ENCODE measurements at places on chromosomes 7 and 10.

GRCh38 chr7:90347759-90348158, 1.2 kb downstream of the GTPBP10 start:
- DNase-seq, result no peak

GRCh38 chr10:66772548-66773471, 153.0 kb upstream of the LRRTM3 start:
- DNase-seq, result no peak

DNA sequence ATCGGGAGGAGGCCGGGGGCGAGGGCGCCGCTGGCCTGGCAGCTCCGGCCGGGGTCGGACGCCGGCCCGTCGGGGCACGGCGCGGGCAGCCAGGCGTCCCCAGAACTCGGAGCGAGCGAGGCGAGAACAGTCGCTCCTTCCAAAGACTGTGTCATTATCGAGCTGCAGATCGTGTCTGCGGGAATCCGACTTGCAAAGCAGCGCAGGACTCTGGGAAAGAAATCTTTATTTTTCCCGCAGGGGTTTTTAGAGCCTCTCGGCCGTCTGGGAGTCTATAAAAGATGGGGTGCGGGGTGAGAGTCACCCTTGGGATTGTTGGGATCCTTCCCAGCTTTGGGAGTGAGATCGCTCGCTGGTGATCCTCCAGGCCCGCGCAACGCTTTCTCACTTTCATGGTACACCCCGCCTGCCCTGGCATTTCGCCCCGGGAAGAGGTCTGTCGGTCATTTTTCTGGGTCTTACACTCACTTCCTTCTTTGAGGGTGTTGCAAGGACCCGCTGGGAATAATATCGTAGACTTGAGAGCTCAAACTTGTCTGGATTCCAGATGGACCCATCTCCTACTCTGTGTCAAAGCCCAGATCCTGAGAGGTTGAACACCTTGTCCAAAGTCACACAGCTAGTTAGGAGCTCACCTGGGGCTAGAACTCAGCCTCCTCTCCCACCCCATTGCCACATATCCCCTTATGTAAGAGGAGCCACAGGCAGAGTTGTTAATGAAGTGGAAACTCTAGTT, 1.0 kb downstream of the UBTD1 start:
- no peak for DNase-seq

GRCh38 chr7:79862447-79863210, 272.0 kb upstream of the GNAI1 start:
- no peak for DNase-seq

DNA sequence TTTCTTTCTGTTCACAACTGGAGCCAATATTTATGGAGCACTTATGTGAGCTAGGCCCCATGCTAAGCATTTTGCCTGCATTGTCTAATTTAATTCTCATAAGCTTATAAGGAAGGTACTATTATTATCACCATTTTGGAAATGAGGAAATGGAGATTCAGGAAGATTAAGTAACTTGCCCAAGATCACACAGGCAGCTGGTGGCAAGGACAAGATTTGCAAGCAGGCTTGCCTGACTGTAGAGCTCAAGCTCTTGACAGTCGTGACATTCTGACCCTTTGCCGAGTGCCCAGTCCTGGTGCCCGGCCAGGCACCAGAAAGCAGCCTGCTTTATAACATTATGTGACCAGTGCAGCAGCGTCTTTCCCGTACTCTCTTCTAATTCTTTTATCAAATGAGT, 38.2 kb downstream of the WNT2 start:
- DNase-seq, result no peak

DNA sequence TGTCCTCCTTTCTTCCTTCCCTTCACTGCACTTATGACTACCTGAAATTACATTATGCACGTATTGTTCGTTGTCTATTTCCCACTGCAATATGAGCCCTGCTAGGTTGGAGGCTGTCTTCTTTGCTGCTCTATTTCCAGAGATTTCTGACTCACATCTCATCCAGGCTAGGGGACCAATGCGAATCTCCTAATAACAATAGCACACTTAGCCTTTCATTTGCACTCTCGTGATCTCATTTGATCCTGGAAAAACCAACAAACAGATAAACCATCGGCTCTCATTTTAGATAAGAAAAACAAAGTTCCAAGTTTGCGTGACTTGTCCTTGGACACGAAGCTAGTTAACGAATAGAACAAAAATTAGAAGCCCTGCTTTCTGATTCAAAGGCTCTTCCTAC, 1.4 kb downstream of the ZNF438 start:
- DNase-seq, result no peak

- DNase-seq, result no peak
Observed at GRCh38 chr10:129955601-129956285, 8.3 kb downstream of the EBF3 start.

DNA sequence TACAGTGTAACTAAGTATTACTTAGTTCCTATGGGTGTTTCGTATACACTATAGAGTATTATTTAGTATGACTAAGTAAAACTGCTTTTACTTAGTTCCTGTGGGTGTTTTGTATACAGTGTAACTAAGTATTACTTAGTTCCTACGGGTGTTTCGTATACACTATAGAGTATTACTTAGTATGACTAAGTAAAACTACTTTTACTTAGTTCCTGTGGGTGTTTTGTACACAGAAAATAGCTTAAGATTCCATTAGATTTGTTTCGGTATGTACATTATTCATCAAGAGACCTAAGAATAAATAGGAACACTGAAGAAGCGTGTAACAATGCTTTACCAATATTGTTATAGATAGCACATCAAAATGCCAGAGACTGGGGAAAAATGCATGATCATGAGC, 25.0 kb downstream of the IGF2BP3 start:
- DNase-seq, result no peak

DNA sequence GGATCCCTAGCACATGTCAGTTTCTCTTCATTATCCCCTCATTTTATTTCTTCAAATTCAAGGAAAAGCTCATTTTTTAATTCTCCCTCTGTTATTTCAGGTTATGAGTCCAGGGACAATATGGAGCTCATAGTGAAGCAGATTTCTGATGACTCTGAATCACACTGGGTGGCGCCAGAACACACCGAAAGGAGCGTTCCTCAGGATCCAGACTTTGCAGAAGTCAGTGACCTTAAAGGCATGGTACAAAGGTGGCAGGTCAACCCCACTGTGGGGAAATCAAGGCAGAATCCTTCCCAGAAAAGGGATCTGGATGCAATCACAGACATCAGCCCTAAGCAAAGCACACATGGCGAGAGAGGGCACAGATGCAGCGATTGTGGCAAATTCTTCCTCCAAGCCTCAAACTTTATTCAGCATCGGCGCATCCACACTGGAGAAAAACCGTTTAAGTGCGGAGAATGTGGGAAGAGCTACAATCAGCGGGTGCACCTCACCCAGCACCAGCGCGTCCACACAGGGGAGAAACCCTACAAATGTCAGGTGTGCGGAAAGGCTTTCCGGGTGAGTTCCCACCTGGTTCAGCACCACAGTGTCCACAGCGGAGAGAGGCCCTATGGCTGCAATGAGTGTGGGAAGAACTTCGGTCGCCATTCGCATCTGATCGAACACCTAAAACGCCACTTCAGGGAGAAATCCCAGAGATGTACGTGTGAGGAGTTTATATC, 21.4 kb downstream of the ZKSCAN5 start:
- no peak for DNase-seq

- DNase-seq, result no peak
Observed at GRCh38 chr10:124536496-124537050, 75.0 kb downstream of the LHPP start.

DNA sequence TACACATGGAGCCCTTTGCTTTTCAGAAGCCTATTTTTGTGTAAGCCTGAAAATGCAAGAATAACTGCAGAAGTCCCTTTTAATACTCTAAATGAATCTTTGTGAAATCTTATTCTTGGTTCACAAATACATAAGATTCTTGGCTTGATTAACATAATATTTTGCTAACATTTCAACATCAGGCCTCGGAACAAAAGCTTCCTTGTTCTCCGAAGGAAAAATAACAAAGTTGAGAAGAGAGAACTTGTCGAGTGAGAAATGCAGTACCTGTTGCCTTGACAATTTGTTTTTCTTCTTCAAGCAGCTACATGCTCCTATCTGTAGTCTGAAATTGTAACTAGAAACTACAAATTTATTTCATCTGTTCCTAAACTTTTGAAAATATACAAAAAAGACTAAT, 8.5 kb downstream of the NT5C2 start:
- DNase-seq, result no peak

DNA sequence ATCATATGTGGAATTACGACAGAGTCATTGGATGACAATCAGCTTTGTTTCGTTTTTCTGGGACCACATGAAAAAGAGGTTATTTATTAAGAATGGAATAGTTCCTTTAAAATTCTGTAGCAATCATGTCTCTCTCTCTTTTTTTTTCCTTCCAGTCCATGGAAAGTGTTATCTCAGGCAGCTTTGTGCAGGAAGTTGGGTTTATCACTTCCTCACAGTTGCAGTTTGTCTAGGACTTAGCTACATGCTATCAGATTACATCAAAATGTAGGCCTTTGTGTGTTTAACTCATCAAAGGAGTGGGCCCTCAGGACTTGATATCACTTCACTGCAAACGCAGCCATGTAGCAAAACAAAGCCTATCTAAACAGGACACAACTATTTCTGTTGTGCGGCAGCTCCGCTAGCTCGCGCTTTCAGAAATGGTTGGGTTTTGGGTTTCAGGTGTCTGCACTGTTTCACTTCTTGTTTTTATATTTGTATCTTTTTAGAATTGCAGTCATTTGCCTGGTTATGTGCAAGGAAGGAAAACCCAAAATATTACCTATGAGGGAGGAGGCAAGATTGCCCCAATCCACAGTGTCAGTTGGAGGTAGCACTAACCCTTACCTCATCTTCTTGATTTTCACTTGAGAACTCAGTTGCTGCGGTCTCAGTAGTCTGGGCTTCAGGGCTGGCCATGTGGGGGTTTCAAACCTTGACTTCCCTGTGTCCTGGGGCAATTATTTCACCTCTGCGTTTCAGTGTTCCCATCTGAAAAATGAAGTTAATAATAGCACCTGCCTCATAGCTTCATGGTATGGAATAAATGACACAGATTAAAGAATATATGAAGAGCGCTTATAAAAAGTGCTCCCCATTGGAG, 66.7 kb downstream of the HHEX start:
- no peak for DNase-seq

GRCh38 chr10:1674501-1674900, 62.8 kb downstream of the ADARB2 start:
- DNase-seq, result no peak

GRCh38 chr7:141714571-141714970, 6.4 kb downstream of the WEE2 start:
- DNase-seq, result no peak

GRCh38 chr7:93188870-93189634, 37.2 kb downstream of the HEPACAM2 start:
- DNase-seq, result no peak

DNA sequence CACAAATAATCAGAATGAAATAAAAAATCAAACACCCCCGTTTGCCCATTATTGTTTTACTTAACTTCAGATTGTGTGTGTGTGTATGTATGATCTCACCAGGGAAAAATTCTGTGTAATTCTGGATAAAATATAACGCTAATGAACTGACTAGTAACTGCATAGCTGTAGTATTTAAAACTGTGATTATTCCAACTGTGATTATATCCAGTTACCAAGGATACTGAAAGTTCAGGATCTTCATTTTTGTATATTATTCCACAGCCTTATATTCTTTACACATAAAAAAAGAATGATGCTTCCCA, 2.9 kb downstream of the TWIST1 start:
- DNase-seq, result no peak

DNA sequence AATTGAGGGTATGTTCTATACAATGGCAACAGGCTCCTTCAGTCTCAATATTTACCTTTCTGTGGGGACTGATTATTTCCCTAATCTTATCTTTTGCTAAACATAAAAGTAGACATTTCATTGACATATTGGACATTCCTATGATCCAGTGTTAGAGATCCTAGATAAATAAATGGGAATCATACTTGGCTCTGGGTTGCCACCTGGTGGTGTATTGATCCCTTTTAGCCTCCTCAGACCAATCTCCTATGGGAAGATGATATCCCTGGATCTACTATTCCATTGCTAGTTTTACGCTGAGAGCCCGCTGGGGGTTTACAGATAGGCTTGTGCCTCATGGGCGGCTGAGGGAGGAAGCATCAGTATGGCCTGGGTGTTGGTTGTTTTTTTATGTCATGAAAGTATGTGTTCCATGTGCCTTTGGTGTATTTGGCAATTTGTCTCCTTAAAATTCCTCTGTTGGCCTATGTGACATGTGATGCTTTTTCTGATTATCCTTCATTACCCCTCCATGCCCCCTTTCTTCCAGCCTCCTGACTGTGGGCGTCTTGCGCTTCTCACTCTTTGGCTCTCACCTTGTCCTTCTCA, 18.8 kb downstream of the CELF2 start:
- no peak for DNase-seq

GRCh38 chr10:34726862-34727261, 88.2 kb downstream of the PARD3 start:
- no peak for DNase-seq

DNA sequence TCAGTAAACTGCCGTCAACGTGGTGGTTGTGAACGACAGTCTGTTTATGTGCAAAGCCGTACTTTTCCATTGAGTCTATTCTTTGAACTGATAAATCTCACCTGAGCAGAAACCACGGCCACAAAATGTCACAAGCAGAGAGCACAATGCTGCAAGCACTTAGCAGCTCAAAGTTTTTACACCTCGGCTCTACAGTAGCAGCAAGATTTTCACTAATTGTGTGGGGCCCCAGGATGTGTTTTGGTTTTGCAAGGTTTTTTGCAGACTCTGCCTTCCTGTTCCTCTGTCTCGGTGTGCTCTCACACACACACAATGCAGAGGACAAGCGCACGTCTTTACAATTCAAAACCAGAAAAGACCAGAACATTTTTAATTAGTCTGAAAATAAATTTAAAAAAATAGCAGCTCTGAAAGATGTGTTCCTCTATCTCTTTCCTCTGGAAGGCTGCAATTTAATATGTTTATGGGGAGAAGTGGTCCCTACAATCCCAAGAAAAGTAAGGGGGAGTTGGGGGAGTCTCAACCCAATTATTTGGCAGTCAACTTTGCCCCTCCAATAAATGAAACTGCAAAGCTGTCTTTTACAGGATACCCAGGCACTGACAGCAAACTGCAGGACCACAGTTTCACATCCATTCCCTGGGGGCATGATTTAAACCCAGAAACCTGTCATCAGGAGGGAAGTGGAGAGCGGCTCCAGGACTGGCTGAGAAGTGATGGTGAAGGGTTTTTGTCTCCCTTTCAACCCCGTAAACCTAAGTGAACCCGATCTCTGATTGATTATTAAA, 73.8 kb upstream of the SFMBT2 start:
- DNase-seq, result no peak

DNA sequence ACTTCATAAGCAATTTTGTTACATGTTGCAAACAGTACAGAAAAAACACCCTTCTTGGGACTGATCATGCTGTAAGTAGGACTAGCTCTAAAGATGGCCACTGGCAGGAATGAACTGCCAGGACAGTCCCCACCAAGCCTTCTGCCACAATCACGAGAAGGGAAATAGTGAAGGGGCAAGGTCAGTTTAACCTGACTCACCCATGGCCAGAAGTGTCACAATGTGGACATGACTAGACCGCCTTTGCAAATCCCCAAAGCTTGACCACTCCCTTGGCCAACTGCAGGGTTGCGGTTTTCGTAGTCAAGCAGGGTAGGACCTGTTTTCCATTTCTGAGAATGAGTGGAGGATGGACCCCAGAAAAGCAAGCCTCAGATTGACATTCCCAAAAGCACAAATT, 19.4 kb upstream of the FRAT2 start:
- DNase-seq, result no peak
